ENCODE measurements at places on chromosomes 11 and 22. TPM values are rescaled to one million over a fixed set of nuclear protein-coding genes. Genes with fewer than 3 reads are reported as not detected.

Gene DLG2
- 2.1 TPM for total RNA-seq

Gene DEFB131B
- not detected for total RNA-seq

Gene MS4A7
- not detected for total RNA-seq

- no peak for DNase-seq
These were observed 675.0 kb upstream of the KIRREL3 start for GRCh38 chr11:127675581-127675980.

- no peak for DNase-seq
These were observed 54.1 kb upstream of the B3GAT1 start for GRCh38 chr11:134466156-134466555.

DNA sequence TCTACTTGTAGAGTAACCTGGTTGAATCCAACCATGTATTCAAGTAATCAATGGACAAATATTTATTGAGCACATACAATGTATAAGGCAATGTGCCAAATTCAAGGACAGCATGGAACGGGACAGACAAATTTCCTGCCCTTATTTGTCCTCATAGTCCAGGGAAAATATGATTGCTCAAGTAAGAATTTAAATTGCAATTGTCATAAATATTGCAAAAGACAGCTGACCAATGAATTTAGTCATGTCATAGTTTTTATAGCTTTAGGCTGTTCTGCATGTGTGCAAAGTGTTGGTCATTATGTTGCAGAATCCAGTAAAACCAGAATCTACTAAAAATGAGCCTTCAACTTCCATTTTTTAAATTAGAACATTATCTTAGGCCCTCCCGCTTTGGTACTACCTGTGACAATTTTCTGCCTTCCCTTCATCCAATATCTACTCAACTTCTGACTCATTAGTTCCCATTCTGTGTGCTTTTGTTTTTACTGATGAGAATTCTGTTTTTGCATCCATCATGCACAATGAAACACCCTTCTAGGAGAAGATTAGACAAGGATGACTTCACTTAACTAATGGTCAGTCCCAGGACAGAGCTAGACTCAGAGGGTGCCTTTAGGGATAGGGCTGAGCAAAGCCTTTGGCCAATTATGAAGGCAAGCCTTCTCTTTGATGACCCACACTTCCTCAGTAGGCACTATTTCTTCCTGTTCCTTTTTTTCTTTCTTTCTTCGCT is 45.8 kb upstream of the FIBIN start:
- DNase-seq = no peak

- DNase-seq = no peak
These were observed 4.2 kb downstream of the GRAMD1B start for GRCh38 chr11:123434262-123434661.

GRCh38 chr11:105899772-105900171 is 122.3 kb downstream of the MSANTD4 start:
- no peak for DNase-seq

DNA sequence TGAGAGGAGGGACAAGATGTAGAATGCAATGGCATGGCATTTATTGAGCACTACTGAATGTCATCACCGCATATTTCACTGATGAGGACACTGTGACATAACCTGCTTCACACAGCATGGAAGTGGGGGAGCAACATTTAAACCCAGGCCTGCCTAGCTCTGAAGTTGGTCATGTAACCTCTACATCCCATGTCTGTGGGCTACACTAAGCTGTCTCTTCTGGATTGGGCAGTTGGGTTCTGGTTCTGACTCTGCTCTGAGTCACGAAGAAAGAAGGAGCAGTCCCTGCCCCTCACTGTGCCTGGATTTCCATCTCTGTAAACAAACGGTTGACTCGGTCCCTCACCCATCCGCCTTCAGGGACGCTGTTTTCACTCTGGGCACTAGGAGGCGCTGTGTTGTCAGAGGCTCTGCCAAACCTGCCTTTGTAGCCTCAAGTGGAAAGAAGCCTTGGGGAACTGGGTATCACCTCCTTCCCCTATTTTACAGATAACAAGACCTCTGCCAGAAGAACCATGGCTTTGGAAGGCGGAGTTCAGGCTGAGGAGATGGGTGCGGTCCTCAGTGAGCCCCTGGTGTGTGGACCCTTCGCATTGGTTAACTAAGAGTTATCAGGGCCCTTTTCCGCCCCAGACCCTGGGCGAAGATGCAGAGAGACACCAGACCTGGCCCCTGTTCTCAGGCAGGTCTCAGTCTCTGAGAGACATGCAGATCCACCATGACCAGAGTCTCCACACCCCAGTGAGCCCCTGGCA is 12.7 kb upstream of the ARHGEF17 start:
- peak; percentile 81 for DNase-seq

GRCh38 chr11:12508151-12508751 is 130.9 kb downstream of the PARVA start:
- DNase-seq = no peak

GRCh38 chr11:36258730-36259360 is 30.4 kb downstream of the COMMD9 start:
- no peak for DNase-seq

DNA sequence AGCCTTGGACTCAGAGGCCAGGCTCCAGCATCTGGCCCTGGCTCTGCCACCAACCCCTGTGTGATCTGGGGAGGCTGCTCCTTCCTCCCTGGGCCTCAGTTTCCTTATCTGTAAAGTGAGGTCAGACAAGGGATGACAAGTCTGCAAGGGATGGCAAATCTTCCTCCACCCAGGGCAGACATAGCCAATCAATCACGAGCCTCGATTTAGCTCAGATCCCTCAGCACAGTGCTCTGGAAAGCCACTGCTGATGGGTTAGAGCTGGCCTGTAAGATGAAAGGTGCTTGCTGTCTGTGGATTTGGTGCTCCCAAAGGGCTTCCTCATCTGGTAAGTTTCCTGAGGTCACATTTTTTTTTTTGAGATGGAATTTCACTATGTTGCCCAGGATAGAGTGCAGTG is 20.2 kb downstream of the NPTXR start:
- no peak for DNase-seq

DNA sequence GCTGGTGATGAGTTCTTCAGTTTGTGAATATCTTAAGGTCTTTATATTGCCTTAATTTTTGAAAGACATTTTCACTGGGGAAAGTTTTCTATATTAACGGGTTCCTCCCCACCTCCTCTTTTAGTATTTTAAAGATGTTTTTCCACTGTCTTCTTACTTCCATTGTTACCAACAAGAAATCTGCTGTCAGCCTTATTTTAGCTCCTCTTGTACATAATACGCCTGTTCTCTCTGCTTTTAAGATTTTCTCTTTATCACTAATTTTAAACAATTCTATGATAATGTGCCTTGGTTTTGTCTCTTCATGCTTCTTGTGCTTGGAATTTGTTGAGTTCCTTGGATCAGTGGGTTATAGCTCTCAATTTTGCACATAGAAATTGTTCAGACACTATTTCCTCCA is 280.4 kb downstream of the DCDC1 start:
- DNase-seq = no peak

- DNase-seq = no peak
These were observed 17.7 kb downstream of the TPCN2 start for GRCh38 chr11:69066122-69067112.

GRCh38 chr11:97794876-97795275 is 1225.9 kb upstream of the CNTN5 start:
- no peak for DNase-seq

DNA sequence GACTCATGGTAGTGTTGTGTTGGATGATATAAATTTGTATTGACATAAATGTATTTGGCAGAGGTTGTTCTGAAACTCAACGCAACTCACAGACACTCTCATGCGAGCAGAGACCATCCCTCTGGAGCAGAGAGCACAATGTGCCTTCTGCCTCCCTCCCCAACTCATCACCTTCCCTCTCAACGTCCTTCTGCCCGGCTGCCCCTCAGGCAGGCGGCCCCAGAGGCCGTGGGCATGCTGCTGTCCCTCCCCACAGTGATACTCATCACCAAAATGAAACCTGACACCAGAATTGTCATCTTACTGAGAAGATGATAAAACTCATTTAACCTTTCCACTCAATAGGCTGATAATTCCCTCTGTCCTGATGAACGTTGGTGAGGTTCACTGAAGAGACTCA is 260.6 kb downstream of the ETS1 start:
- no peak for DNase-seq

DNA sequence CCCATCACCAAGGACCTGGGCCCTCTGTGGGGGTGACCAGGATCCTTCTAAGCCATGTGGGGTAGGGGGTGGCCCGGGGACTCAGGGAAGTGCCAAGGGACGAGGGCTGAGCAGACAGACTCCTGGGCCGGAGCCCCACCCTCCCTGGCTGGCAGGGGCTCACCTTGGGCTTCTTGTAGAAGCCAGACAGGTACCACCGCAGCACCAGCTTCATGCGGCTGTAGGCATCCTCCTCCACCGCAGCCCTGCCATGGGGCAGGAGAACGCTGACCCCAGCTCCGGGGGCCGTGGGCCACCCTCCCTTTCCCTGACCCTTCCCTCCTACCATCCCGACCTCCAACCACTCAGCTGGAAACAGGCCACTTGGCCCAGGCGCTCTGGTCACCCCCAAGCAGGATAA is 45.9 kb upstream of the CARS1 start:
- no peak for DNase-seq

DNA sequence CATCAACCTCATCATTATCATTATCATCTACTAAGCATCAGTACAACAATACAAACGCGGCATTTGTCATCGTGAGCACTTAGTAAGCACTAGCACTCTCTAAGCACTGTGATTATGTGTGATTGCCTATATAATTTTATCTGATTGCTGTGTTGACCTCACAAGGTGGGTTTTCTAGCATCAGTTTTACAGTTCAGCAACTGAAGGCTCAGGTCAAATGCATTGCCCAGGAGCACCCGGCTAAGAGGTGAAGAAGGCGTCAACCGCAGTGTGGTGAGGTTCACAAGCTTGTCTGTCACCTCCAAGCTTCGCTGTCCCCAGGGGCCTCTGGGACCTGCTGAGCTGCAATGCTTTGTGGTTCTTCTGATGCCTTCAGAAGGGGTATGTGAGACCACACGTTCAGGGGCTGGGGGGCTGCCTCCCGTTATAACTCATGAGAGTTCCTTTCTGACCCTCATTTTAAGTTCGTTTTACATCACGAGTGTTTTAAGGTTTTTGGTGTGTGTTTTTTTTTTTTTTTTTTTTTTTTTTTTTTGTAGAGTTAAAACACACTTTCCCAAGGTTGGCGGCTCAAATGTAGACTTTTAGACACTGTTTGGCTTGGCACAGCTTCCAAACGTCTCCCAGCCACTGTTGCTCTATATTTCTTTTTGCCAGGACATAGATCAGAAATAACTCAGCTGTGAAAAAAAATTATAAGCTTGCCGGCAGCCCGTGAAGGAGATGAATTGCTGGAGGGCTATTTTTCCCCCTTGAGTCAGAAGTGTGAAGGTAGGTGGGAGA is 33.8 kb upstream of the SCUBE1 start:
- DNase-seq = peak; percentile 90

DNA sequence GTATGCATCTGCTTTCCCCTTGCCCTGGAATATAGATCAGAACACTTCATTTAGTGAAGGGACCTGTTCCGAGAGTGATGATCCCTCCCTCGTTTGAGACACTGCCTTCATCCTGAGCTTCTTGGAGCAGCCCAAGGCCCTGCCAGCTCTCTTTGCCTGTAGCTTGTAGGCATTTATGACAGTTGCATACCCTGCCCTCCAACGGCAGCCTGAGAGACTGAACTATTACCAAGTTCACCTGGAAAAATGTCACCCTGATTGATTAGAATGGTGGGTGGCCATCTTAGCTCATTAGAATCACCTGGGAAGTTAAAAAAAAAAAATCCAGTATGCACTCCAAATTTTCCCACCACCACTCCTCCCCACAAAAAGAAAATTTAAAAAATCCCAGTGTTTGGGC is 1.5 kb downstream of the MICAL3 start:
- no peak for DNase-seq

DNA sequence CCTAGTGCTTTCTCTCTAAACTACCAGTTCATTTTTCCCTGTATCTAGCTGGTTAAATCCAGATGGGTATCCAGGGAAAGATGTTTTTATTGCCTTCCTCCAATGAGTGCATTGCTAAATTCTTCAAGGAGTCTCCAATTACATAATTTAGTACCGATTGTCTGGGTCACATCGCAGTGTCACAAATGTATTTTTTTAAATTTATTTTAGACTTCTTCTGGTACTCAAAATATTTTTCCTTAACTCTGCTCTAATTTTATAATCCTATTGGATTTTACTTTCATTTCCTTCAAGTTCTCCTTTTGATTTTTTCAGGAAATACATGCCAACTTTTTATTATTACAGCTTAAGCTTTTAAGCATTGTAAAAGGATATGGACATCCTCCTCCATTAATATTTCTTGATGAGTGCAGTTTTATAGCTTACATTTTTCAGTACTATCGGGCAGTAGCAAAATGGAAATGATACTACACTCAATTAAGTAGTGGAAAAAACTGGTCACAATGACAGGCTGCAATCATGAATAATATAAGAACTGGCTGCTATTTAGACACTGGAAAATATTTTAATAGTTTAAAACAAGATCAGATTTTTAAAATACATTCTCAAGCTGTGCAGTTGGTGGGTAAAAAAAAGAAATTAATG is 20.3 kb downstream of the BBOX1 start:
- DNase-seq = no peak

DNA sequence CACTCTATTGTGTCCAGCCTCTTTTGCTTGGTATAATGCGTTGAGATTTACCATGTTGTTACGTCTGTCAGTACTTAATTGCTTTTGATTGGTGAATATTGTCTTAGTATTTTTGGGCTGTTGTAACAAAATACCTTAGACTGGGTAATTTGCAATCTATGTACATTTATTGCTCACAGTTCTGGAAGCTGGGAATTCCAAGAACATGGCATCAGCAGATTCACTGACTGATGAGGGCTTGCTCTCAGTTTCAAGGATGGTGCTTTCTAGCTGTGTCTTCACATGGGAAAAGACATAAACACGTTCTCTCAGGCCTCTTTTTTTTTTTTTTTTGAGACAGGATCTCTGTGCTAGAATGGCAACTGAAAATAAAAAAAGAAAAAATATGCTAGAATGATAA is 46.7 kb upstream of the INCENP start:
- DNase-seq = no peak

- DNase-seq = peak; percentile 88
These were observed 35.0 kb downstream of the TPBGL start for GRCh38 chr11:75275581-75275980.

Gene PIM3
- 328 TPM for total RNA-seq

Gene KCNJ4
- not detected for total RNA-seq

Gene DNAJB7
- total RNA-seq = not detected

GRCh38 chr11:122305426-122306320 is 189.7 kb upstream of the BLID start:
- no peak for DNase-seq

DNA sequence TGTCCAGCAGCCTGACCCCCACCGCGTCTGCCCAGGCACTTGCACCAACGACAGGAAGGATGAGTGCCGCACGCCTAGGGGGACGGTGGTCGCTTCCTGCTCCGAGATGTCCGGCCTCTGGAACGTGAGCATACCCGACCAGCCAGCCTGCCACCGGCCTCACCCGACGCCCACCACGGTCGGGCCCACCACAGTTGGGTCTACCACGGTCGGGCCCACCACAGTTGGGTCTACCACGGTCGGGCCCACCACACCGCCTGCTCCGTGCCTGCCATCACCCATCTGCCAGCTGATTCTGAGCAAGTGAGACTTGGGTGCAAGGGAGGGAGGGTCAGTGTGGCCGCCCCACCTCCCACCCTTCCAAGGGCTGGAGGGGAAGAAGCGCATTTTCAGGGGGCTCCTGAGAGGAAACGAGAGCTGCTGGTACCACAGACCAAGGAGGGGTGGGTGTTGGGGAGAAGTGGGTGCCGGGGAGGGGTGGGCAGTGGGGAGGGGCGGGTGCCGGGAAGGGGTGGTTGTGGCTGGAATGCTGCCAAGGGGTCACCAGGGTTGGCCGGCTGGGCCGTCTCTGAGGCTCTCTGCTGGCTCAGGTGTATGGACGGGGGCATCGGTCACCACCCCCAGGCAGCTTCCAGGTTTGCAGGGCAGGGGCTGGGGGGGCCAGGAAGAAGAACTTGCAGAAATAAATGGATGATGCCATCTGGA is 27.7 kb upstream of the MUC5B start:
- no peak for DNase-seq
